Stimulated activated memory B cell treated with anti-CD40 and anti-IgM and Interleukin-4, amounts not matched to agents 10 μg/mL and 1 μg/mL and 100 μg/mL, for 72 hours (primary cell): ENCODE measurements at places on chromosomes 2 and 18.

GRCh38 chr2:211900000-211900399 lies 638.6 kb downstream of the ERBB4 start:
- ATAC-seq, result no peak

DNA sequence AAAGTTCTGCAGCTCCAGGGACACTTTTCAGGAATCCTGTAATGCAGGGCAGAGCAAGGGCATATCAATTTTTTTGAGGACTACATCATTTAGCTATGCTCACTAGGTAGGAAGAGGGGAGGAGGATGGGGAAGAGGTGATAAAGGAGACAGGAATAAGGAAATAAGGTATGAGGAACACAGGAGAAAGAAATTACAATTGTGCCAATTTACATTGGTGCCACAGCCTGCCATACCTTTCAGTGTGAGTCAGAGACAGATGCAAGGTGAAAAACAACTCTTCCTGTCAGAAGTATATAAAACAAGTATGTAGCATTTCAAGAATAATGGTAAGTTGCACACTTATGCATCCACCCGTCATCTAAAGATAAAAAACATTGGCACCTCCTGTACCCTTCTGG lies 5.4 kb upstream of the MRPS9 start:
- no peak for ATAC-seq

DNA sequence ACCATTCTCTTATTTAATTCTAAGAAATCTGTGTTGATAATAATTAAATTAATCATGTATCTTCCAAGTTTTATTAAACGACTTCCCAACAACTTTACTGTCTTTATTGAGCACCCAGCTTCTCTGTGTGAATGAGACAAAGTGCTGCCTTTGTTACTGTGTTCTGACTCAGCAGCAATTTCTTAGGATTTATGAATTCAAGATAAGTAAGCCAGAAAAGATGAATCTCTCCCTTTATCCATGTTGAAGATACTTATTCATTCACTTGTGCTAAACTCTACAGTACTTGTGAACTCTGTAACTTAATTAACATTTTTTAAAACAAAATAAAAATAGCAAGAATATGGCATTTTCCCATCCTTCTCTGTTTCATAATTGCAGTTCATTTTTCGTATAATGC lies 1403.3 kb upstream of the DDX18 start:
- no peak for ATAC-seq

GRCh38 chr2:181900007-181900651 lies 8.6 kb downstream of the ITPRID2 start:
- no peak for ATAC-seq

DNA sequence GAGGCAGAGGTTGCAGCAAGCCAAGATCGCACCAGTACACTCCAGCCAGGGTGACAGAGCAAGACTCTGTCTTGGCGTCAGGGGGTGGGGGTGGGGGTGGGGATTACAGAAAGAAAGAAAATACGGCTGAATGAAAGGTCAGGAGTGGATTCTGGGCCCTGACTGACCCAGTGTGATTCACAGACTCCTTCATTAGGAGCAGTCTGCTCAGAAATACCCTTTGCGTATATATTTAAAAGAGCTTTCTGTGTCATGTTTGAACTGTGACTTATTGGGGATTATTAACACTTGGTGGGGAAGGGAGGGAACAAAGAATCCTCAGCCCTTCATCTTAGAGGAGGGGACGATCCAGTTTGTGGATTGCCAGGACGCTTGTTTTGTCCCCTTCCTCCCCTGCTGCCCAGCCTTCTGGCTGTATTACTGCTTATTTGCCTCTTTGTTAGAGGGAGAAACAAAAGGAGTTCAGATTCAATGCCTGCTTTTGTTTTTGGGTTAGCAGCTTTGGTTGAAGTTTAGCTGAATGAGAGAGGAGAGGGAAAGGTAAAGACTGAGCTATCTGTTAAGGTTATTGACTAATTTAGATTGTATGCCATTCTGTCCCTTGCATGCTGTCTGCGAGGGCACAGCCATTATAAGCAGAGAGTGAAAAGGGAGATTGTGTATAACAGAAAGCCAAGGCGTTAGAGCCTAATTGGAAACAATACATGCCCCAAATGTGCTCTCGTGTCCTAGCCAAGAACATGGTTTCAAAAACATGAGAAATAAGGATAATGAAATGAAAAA lies 118.3 kb downstream of the FMNL2 start:
- ATAC-seq, result no peak

GRCh38 chr2:52308156-52308555 lies 1276.2 kb upstream of the NRXN1 start:
- ATAC-seq, result no peak
